ENCODE measurements at places on chromosomes 5 and 9.

- no peak for DNase-seq
These were observed 11.5 kb upstream of the SPATA24 start for GRCh38 chr5:139415221-139415861.

DNA sequence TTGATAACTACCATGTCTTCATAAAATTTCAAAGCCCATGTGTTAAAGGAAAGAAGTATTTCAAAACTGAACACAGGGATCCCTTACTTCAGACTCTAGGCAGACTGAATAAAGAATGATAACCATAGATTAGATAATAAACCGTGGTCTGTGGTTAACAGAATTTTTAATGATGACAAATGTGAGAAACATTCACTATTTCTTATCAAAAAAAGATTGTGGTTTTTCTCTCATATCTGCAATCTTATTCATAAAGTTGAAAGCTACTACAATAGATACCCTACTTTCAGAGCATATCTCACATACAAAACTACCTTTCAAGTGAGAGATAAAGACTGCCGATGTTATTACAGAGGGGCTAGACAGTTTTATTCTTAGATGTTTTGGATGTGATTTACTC is 816.8 kb upstream of the DMAC1 start:
- DNase-seq = no peak

DNA sequence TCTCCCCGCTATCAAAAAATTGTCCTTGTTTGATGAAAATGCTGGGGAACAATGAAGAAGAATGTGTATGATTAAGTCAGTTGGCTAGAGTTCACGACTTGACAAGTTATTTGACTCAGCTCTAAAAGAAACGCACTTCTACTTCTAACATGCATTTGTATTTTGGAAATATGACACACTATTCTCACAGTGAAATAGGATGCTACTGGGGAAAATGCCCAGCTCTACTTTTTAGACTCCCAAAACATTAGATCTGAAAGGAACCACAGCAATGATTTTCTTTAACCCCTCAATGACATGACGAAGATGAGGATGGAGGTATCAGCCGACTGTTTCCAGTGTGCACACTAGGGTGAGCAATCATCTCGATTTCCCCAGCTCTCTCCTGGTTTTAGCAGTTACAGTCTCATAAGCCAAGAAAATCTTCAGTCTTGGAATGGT is 83.6 kb upstream of the PCSK1 start:
- DNase-seq = no peak

- DNase-seq = no peak
These were observed 92.5 kb upstream of the TAS2R1 start for GRCh38 chr5:9722601-9723180.

DNA sequence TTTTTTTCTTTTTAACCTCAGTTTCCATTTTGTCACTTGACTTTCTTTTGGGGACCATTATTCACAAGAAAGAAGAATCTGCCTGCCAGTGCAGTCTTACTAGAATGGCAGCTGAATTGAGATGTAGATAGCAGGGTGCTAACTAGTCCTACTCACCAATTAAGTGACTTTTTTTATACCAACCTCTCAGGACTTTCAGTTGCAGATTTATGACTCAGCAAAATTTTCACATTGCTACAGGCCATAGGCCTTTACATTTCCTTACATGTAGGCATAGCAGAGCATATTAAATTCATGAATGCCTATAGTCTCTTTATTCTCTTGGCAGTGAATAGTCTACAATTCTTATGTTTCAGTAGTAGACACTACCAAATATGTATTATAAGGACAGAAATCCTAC is 54.0 kb upstream of the FKTN start:
- DNase-seq = no peak

DNA sequence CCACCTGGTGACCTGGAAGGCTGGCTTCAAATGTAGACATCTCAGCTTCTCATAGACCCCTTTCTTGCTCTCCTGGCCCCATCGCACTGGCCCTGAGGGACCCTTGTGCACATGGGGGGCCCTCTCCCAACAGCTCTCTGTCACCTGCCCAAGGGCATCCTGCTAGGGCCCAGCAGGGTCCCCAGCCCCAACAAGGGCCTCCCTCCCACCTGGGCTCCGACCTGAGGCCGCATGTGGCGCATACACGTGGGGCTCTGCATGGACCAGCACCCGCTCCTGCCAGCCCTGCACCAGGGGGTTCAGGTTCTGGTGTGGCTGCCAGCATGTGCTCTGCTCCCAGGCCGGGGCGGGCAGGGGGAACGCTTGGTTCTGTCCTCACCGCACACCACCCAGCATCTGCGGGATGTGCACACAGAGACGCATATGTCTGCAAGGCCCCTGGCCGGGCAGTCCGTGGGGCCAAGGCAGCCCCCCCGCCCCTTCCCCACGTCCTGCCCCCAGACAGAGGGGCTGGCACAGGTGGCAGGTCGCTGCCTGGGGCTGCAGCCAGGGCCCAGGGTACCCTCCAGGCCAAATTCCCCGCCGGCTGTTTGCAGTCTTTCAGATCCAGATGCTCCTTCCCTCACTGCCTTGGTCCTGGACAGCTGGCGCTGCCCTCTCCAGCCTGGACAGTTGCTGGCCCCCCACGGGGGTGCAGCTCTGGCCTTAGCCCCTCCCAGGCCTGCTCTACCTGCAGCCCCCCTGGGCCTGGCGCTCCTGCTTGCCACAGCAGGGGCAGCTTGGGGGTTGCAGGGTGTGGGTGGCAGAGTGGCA is 17.9 kb upstream of the NRARP start:
- no peak for DNase-seq

DNA sequence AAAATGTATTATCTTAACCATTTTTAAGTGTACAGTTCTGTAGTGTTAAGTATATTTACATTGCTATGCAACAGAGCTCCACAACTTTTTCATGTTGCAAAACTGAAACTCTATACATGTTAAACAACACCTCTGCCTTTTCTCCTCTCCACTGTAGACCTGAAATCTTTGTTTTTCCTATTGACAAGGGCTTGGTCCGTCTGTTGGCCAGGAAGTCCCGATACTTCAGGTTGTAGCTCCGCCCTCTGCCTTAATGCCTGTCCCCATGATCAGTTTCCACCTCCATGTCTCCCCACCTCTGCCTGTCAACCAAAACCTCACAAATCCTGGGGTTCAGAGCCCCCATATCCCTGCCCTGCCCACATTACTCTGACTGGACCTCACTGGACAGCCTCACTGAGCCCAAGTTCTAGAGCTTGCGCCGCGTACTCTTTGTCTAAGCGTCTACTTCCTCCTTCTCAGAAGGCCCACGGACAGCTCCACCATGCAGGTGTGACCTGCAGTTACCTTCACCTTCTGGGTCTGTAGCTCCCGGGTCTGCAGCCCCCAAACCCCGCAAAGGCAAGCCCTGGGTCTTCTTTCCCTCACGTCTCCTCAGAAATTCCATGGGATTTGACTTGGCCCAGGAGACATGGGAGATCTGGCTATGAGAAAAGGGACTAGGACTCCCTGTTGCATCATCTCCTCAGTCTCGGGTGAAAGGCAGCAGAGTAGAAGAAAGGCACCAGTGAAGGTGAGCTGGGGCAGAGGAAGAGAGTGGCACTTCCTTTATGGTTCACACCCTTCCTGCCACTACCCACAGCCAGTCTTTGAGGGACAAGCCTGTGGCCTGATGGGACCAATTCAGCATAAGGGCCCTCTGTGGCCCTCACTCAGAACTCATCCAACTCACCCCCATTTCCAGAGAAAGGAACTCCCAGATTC is 8.0 kb downstream of the GLIPR2 start:
- DNase-seq = no peak

- no peak for DNase-seq
These were observed 197.0 kb downstream of the ARHGEF28 start for GRCh38 chr5:73822989-73823339.

DNA sequence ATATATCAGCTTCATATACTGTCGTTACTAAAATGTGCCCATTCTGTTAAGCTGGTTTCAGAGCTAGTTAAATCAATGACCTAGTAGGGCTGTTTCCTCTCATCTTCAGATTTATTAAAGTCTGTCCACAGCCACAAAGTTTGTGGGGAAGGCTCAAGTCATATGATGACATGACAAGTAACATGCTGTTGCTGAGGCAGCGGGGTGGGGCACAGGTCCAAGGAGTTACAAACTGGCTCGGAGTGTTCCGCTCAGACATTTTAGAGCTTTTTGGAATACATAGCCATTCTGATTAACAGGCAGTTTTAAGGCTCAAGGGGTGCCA is 2.7 kb upstream of the ANP32B start:
- no peak for DNase-seq

GRCh38 chr5:55096182-55096581 is 6.3 kb upstream of the GZMA start:
- no peak for DNase-seq

DNA sequence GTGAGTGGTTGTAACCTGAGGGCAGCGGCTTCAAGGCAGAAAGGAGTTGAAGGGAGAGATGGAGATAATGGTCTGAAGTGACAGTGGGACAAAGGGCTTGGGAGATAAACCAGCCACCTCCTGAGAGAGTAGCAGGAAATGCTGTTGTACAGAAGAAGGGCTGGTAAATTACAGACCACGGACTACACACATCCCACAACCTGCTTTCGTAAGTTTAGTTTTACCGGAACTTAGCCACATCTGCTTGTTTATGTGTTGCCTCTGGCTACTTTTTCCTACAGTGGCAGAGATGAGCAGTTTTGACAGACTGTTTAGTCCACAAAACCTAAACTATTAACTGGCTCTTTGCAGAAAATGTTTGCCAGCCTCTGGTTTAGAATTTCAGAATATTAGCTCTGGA is 269.5 kb downstream of the ARHGEF28 start:
- DNase-seq = no peak

DNA sequence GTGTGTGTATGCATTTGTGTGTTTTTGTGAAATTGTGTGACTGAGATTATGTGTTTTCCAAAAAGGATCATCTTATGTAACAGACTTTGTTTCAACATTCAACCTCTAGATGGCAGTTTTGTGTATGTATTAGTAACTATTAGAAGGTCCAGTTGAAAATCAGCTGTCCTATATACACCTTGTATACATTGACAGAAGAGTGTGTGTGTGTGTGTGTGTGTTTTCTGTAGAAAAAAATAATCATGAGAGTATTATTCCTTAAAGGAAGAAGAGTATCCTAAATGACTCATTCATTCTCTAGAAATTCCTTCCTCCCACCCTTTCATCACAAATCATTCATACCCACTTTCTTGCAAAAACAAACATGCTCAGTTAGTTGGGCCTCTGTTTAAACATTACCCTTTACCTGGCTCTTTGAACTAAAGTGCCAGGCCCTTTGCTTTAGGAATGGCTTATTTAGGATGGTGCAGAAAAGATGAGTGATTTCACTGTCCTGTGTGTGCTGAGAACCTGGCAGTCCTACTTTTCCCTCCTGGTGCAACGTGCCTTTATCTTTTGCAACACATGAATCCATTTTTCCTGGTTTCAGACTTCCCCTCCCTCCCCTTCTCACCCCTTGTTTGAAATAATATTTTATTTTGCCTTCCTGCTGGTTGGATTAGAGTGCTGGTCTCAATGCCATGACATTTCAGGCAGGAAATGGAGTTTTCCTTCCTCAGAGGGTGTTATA is 152.2 kb downstream of the ARHGAP26 start:
- DNase-seq = no peak
